GM06990 (cell line): ENCODE measurements at places on chromosomes 2 and 18.

- DNase-seq = peak; percentile 15
Observed at GRCh38 chr2:174328114-174328960, 6.4 kb upstream of the SP9 start.

DNA sequence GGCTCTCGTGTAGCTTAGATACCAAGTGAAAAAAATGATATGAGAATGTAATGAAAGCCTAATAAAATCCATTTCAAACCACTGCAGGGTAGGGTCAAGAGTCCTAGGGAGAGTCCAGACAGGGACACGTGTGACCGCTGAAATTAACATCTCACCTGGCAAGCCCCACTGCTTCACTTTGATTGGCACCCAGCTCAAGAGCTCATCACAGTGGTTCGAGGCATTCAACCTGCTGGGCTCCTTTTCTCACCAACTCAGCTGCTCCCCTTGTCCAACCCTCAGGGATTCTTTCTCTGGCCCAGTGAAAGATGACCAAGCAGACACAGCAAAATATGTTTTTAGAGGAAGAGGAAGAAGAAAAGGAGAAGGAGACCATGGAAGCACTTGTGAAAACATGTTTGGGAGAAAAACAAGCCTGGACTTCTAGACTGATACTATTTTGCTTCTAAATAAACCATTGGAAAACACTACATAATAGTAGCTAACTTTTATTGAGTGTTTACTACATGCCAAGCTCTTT is 49.2 kb upstream of the CREB1 start:
- DNase-seq = no peak

DNA sequence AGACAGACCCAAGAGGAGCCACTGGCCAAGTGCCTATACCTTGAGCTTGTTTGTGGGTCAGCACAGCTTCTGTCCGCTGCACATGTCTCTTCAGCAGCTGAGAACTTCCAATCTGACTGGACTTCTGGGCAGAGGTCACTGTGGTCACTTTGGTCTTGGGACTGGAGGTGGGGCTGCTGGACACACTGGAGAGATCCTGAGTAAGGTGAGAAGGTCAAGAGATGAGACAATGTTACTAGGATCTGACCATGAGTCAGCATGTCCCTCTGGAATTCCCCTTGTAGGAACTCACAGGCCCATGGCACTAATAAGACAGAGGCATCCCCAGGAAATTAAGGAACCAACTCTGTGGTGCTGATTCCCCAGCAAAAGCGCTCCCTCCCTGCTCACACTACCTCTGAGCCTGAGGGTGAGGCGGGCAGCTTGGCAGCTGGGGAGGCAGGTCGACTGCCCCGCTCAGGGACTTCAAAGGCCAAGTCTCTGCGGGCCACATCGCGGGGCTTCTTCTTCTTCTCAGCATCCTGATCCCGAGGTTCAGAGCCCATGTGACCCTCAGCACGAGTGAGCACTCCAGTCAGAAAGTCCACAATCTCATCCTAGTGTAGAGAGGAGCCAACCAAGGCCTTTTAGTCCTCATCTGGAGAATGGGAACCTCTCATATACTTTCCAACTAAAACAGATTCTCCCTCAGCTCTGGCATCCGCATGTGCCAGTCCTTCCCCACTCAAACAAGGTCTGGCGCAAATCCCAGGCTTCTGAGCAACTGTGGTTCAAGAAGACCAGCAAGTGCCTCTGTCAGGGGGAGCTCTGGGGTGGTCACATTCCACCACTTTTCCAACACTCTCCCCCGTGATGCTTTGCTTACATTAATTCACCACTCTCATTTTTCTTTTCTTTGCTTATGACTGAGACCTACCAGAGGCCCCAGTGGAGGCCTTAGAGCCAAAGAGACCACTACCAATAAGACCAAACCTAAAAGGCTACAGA is 29.4 kb downstream of the KANSL3 start:
- DNase-seq = no peak

GRCh38 chr2:65504201-65504600 is 71.8 kb upstream of the SPRED2 start:
- no peak for DNase-seq

- DNase-seq = no peak
Observed at GRCh38 chr2:201107624-201108023, 8.3 kb upstream of the CFLAR start.
